ENCODE measurements at places on chromosomes 3 and 15. TPM values are rescaled to one million over a fixed set of nuclear protein-coding genes. Genes with fewer than 3 reads are reported as not detected.

DNA sequence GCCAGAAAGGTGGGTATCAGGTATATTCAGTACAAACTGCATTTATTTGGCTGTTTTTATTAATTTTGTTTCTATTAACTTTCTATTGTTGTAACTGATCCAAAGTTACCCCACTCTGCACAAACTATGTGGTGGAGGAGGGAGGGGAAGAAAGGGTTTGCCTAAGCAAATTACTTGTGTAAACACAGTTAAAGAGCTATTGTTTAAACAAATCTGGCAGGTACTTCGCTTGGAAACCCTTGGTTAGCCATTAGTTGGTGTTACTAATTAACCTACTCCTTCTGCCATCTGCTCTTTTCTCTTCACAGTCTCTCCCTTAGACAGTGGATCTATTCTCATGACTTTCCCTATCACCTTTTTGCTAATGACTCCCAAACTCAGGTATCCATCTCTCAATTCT is 328.4 kb upstream of the NECTIN3 start:
- DNase-seq: no peak
- no peaks in the 10 kb centered on the region for H3K27me3 ChIP-seq
- peaks cover 5% of the 10 kb centered on the region for H3K4me1 ChIP-seq
- peak overlapping the region; percentile 54 for H3K27ac ChIP-seq
- H3K36me3 ChIP-seq: no peaks in the 10 kb centered on the region

Gene CYP1A2
- total RNA-seq: not detected

Gene TMEM45A
- total RNA-seq: not detected

Gene SERINC4
- total RNA-seq: not detected
